ENCODE measurements at places on chromosomes 5 and 9.

- DNase-seq = no peak
These were observed 724.0 kb upstream of the ZNF608 start for GRCh38 chr5:125470280-125470902.

GRCh38 chr9:93517331-93517730 is 59.1 kb upstream of the PHF2 start:
- DNase-seq = no peak

DNA sequence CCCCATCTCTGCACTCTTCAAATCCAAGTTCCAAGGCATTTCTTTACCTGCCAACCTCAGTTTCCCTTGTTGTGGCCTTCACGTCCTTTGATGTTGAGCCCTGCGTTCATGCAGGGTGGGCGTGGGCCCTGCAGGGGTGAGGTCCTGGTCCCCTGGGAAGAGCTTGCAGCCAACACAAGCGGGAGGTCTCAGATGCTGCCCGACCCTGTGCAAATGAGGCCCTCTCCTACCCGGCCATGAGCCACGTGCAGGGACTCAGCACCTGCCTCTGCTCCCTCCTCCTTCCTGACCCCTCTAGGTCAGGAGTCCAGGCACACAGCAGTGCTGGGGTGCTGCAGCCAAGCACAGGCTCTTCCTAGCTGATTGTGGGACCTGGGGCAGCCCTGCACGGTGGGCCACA is 124.5 kb downstream of the ADAMTS2 start:
- no peak for DNase-seq

- DNase-seq = no peak
These were observed 248.6 kb downstream of the TMEM232 start for GRCh38 chr5:110477911-110478310.

- DNase-seq = no peak
These were observed 50.1 kb downstream of the FAM78A start for GRCh38 chr9:131226226-131226625.

GRCh38 chr5:77719666-77720363 is 56.3 kb downstream of the TBCA start:
- DNase-seq = no peak

- DNase-seq = no peak
These were observed 4.3 kb downstream of the GOLGA2 start for GRCh38 chr9:128271512-128271911.

- no peak for DNase-seq
These were observed 1.3 kb upstream of the RNU6ATAC start for GRCh38 chr9:134165357-134166315.

DNA sequence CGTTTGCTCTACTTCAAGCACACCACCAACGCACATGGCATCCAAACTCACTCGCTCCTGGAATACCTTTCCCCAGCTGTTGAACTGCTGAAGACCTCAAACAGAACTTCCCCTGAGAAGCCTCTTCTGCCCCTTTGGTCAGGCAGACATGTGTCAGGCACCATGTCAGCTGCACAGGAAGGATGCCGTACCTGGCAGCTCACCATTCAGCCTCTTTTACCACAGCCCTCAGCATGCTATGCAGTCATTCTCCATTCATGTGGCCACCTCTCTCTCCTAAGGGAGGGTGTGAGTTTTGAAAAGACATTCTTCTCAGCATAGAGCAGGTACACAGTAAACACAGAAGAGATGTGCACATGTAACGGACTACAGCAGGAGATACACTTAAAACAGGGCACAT is 14.2 kb downstream of the IL4 start:
- DNase-seq = no peak

- no peak for DNase-seq
These were observed 2.9 kb downstream of the DENND4C start for GRCh38 chr9:19233344-19233743.

Measured in RCC 7860 (cell line).